ENCODE measurements at places on chromosomes 1 and 21.

DNA sequence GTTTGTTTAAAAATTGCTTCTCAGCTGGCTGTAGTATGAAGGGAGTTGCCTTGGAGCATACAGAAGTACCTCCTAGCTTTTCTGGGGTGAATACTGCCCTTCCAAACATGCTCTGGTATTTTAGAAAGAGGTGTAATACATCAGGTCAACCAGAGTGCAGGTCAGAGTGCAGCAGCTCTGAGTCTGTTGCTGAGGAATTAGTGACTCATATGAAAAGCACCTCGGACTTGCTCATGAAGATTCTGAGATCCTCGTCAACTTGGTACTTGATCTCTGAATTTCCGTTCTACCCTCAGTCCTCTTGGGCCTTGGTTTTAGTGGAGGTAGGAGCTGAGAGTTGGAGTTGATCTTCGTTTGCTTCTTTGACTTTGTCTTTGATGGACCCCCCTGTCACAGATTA, 67.3 kb downstream of the NOS1AP start:
- peak; percentile 46 for DNase-seq

DNA sequence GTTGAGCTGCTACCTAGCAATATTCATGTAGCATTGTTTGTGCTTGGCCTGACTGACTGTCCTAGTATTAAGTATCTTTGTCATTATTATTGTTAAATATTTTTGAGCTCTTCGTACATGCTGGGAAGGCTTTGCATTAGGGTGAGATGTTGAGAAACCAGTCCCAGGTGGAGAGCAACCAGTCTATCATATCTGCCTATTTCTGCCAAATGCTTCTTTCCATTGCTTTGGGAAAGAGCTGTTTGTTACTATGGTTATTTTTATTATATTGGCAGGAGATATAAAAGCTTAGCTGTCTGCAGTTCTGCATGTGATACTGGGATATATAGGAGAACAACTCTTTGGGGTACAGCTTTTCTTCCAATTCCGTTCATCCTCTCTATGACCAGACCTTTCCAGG, 85.1 kb downstream of the CLDN17 start:
- no peak for DNase-seq

- no peak for DNase-seq
Observed at GRCh38 chr1:207750631-207751305, 1.1 kb upstream of the CD46 start.

GRCh38 chr1:161013488-161014230, 7.3 kb downstream of the F11R start:
- DNase-seq, result peak; percentile 57

DNA sequence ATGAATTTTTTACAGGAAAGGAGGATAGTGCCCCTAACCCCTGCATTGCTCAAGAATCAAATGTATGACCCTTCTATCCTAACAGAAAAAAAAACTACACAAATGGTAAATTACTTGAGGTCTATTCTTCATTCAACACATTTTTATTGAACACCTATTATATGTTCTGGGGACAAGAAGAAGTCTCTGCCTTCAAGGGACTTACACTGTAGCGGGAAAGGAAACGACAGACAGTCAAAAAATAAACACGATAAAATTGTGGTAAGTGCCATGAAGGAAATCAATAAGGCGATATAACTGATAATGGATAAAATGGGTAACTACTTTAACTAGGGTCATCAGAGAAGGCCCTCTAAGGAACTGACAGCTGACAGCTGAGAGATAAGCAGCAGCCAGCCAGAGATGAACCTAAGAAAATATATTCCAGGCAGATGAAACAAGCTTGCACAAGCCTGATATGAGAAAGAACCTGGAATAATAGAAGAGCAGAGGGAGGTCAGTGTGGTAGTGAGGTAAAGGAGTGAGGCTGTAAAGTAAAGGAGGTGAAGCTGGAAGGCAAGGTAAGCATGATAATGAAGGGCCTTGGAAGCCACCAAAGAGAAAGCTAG, 66.4 kb downstream of the PHTF1 start:
- DNase-seq, result no peak

GRCh38 chr1:228849011-228849541, 113.8 kb downstream of the RHOU start:
- DNase-seq, result no peak

GRCh38 chr1:119139857-119140176, 636 bp downstream of the WARS2 start:
- no peak for DNase-seq

DNA sequence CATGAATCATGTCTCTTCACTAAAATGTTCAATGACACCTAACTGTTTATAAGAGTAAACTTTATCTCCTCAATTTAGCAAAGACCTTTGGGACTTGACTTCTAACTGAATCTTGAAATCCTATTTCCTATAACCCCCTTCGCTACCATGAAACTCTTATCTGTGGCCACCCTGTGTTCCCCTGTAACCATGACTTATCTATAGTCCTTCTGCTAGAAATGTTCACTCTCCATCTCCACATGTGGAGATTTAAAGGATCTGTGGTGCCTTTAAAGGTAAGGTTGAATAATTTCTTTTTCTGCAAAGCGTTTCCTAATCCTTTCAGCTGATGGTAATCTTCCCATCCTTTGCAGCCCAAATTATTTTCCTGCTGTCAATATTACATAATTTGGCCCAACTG, 436.3 kb upstream of the RUNX1 start:
- no peak for DNase-seq

- no peak for DNase-seq
Observed at GRCh38 chr1:207987164-207987563, 76.2 kb upstream of the CD34 start.

- DNase-seq, result peak; percentile 94
Observed at GRCh38 chr1:25858906-25859789, at the start of gene AUNIP. TSS of gene AUNIP (minus strand) at chr1:25859457. CDS start at chr1:25859357, 100 bp downstream.

GRCh38 chr1:219926363-219926998, 1.9 kb downstream of the SLC30A10 start:
- DNase-seq, result no peak

DNA sequence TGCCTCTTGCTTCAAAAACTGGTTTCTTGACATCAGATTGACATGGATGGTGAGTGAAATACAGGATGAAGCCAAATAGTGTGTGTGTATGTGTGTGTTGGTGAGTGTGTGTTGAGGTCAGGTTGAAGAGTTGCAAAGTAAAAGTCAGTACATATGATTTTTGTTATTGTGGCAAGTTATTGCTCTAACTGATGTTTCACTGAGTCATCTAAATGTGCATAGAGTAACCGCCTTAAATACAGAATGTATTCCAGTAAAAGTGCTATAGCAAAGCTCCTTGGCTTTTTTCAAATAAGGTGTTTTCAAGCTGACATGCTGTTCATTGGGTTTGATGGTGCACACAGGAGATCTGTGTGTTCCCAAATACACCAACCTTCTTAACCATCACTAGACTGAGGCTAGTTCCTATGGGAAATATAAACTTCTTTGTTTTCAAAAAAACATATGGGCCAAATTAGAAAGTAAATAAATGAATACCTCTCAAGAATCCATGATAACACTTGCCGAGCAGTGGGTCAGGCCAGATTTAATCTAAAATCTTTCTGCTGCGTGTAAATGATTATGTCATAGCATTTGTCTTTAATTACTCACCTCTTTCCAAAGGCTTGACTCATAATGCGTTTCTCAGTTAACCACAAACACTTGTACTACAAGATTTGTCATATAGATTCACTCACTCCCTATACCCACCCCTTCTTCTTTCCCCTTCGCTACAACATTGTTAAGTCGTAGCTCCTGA, 151.1 kb downstream of the LYPLAL1 start:
- DNase-seq, result peak; percentile 22

DNA sequence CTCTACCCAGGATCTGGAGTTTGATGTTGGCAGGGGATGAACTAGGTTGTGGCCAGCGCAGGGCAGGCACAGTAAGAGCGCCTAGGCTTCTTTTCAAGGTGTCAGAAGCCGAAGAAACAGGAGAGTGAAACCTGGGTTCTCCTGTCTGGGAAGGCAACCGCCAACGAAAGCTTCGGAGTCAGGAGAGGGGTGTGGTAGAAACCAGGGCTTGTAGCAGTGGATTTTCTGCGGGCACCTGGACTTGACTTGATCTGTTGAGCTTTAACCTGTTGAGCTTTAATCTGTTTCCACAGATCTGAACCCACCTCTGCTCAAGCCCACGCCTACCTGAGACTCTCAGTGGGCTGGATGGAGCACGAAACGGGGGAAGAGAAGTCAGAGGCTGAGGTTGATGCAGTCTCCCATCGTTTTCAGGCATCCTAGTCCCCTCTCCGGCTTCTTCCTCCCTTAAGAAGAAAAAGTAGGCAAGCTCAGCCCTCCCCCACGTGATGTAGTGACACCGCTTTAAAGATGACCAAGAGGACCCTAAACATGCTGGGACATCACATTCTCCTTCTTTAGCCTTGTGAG, 9.3 kb downstream of the HLX start:
- no peak for DNase-seq

GRCh38 chr1:145795257-145795881, 28.5 kb downstream of the RNF115 start:
- no peak for DNase-seq

GRCh38 chr1:199290186-199290585, 651.3 kb downstream of the PTPRC start:
- DNase-seq, result no peak

DNA sequence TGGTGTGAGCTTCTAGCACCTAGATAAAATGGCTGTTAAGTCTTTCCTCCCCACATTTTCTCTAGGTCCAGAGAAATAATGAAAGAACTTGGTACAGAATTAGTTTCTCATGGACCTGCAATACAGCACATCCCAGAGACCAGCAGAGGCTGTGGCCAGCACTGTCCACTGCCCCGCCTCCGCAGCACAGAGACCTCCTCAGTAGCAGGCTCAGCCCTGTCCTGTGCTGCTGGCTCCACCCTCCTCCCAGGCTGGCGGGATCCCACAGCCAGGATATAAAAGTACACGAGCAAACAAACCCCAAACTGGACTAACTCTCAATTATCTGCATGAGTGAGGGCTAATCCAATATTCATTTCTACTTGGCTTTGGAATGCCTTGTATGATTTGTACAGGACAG, 401.5 kb downstream of the RPS6KC1 start:
- DNase-seq, result no peak

GRCh38 chr1:179016706-179017382, 8.8 kb upstream of the FAM20B start:
- peak; percentile 69 for DNase-seq

GRCh38 chr1:15577691-15578090, 7.2 kb downstream of the AGMAT start:
- no peak for DNase-seq

- no peak for DNase-seq
Observed at GRCh38 chr1:111705841-111706240, 33.4 kb downstream of the INKA2 start.

GRCh38 chr1:163168053-163168452, 34.7 kb downstream of the RGS5 start:
- DNase-seq, result peak; percentile 40

DNA sequence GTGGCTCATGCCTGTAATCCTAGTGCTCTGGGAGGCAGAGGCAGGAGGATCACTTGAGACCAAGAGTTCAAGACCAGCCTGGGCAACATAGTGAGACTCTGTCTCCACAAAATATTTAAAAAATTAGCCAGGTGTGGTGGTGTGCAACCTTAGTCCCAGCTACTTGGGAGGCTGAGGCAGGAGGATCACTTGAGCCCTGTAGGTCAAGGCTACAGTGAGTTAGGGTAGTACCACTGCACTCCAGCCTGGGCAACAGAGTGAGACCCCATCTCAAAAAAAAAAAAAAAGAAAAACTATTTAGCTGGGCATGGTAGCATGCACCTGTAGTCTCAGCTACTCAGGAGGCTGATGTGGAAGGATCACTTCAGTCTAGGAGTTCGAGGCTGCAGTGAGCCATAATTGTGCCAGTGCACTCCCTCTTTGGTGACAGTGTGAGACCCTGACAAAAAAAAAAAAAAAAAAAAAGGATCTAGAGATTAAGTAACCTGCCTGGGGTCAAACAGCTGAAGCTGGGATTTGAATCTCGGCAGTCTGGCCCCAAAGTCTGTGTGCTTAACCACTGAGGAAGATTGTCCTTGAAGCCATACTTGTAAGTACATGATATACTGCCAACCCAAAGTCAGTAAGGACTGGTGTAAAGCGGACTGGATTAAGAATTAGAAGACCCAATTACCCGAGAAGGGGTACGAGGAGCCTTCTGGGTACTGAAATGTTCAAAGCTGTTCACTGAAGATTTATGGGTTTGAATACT, 31.8 kb downstream of the LRRN2 start:
- DNase-seq, result no peak

DNA sequence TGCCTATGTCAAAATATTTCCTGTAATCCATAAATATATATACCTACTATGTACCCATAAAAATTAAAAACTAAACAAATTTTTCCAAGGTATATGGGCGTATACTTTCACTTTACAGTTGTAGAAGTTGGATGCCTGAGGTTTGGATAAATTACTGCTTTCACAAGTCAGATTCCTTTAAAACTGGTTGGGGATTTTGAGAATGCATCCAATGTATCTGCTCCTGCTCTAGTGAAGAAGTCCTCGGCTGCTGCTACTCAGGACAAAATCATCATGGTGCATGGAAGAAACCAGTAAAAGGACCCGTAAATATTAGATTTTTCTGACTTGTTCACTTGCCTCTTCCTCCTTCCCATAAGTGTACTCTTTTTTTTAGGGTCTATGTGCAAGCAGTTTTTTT, 841.1 kb downstream of the USP25 start:
- no peak for DNase-seq

GRCh38 chr1:114248162-114248561, 94.5 kb upstream of the SYT6 start:
- no peak for DNase-seq

DNA sequence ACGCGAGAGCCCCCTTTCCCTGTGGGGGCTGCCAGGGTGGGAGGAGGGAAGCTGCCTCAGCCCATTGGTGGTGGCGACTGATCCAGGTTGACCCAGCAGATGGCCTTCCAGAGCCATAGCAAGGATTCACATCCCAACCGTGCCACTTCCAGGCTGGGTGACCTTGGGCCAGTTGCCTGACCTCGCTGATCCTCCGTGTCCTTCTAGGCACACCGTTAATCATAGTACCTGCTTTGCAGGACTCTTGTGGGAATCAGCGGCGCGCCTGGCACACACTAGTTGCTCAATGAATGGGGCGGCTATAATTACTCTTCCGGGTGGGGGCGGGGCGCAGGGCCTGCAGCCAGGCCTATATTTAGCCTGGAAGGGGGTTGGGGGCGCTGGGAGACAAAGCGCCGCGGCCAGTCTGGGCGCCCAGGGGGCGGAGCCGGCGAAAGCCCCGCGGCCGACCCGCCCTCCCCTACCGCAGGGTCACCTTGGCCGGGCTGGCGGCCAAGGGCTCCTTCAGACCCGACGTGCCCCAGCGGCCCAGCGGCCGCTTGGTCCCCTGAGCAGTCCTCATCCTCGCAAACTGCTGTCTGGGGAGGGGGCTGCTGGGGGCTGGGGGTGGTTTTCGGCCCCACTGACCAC, 5.1 kb downstream of the HSPB7 start:
- DNase-seq, result peak; percentile 81

DNA sequence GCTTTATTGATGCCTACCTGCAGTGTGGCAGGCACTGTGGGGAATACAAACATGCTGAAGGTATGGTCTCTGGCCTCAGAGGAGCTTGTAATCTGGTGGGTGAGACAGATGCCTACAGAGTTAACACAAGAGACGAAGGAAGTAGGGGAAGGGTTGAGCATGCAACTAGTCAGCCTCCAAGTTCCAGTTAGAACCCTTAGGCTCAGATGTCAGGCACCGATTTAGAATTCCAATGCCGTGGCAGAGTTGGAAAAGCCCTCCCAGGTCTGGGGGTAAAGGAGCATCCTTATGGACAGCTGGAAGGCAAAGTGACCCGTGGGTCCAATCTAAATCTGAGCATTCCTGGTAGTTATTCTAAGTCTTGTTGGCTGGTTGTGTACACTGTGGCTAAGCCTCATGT, 132.9 kb upstream of the GJB5 start:
- DNase-seq, result no peak

Measured in hepatic stellate cell (primary cell).